ENCODE measurements at places on chromosomes 1 and 21.

- no peak for DNase-seq
Observed at GRCh38 chr1:3019516-3020051, 1.7 kb upstream of the ACTRT2 start.

- no peak for DNase-seq
Observed at GRCh38 chr1:36531833-36532232, 49.1 kb upstream of the CSF3R start.

GRCh38 chr1:14835725-14836124 lies 237.2 kb downstream of the KAZN start:
- no peak for DNase-seq

- peak; percentile 67 for DNase-seq
Observed at GRCh38 chr1:69737527-69738185, 169.9 kb downstream of the LRRC7 start.

GRCh38 chr1:91821126-91821868 lies 64.7 kb downstream of the TGFBR3 start:
- no peak for DNase-seq

DNA sequence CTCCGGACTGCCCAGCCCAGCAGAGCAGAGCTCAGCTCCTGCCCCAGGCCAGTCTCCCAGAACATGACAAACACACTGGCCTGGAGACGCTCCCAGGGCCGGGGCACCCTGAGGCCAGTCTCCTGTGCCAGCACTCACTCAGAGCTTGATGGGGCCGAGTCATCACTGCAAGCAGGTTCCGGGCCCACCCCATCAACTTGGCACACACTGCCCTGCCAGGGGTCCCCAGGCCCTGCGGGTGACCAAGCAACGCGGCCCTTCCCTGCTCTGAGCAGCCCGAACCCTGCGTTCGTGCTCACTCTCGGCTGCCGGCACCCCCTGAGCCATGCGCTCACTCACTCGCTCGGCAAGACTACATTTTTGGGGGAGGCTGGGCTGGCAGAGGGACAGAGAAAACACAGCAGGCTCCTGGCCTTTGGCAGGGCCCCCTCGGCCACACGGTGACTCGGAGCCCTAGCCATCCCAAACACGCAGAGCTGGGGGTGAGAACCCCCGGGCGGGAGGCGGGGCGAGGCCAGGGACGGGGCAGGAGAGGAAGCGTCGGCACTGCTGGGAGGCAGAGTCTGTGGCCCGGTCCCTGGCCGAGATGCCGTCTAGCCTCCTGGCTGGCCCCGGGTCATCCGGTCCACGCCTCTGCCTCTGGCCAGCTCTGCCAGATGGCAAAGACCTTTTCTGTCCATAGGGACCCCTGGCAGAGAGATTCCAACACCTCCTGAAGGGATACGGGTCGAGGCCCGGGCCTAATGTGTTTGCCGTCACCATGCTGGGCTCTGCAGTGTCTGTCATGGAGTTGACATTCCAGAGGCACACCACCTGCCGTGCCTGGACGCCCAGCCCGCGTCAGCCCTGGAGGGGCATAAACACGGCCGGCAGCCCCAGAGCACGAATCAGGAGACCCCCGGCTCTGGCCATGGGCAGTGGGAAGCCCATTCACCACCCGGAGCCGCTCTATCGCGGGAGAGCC lies 68.0 kb downstream of the MEGF6 start:
- DNase-seq: peak; percentile 62

- DNase-seq: peak; percentile 55
Observed at GRCh38 chr21:16046656-16047330, 317.0 kb downstream of the USP25 start.

DNA sequence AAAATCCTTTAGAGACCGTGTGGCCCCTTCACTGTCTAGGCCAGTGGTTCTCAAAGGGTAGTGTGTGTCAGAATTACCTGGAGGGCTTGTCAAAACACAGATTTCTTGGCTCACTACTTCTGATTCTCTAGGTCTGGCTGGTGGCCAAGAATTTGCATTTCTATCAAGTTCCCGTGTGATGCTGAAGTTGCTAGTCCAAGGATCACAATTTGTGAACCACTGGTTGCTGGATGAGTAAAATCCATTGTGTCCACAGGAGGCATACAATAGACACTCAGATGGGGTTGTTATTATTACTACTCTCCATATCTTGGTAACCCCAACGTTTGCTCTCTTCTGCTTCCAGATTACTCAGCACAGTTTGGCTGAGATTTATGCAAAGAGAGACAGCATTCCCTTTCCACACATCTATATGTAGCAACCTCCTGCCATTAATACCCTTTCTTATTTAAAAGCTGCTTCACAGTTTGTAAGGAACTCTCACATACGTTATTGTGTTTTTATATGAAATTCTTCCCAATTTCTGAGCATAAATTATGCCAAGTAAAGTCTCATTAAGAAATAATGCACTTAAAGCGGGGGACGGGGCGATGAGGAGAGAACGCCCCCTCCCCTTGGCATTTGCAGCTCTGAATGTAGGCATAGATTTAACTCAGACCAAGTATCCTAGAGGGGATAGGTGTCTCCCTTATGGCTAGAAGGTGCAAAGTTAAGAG lies 720 bp upstream of the TMCC2 start:
- peak; percentile 44 for DNase-seq

DNA sequence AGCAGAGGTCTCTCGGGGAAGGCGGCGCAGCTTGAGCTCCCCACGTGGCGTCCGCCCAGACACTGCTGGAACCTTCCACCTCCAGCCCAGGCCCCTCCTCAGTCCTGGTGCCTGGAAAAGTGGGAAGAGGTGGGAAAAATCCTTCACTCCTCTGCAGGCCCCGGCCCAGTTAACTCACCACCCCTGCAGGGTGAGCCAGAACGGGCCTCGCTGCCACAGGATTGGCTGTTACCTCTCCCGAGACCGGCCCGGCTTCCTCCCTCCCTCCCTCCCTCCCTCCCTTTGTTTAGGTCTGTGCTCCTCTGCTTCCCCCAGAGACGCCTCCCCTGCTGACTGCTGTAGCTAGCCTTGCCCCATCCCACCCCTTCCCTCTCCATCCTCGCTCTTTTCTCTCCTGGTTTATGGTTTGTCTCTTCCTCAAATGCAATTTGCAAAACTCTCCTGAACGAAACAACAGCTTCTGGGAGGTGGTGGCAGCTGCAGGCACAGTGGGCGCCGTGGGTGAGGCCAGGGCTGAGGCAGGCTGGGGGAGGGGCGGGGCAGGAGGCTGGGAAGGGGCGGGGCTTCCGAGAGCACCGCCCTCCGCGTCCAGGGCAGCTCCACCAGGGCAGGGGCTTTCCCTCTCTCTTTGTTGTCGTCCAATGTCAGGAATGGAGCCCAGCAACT lies 6.5 kb downstream of the CAPN9 start:
- DNase-seq: no peak

DNA sequence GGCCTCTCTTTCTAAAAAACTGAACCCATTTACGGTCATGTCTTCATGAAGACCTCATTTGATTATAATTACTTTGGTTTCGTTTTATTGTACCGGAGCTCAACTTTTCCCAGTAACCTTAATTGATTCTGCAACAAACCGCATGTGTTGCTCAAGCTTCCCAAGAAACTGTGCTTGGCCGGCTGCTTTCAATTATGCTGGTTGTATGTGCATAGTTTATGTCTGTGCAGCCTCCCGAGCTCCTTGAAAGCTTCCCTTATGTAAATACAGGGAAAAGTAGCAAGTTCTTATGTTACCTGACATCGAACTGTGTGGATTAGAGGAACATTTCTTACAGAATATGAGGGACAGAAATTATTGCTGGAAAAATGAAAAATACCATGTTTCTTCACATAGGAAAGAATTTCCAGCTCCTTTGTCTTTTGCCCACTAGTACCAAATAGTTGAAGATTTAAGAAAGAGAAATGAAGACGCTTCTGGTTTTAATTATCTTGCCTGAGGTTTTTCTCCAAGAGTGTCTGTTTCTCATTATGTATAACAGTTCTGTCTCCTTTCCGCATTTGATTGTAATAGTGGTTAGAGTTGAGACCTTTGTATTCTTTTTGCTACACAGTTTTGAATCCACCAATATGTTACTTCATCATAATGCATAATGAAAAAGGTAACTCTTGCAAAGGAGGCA lies 2.1 kb downstream of the VCAM1 start:
- DNase-seq: peak; percentile 78

GRCh38 chr1:105137543-105138457 lies 1388.1 kb downstream of the AMY1C start:
- no peak for DNase-seq

- DNase-seq: no peak
Observed at GRCh38 chr21:35438643-35439404, 389.7 kb upstream of the RUNX1 start.

GRCh38 chr1:12556368-12556930 lies 61.6 kb downstream of the DHRS3 start:
- DNase-seq: peak; percentile 83

- DNase-seq: no peak
Observed at GRCh38 chr1:22123071-22123390, 19.9 kb downstream of the WNT4 start.

GRCh38 chr1:225644666-225645065 lies 8.3 kb downstream of the ENAH start:
- DNase-seq: no peak

DNA sequence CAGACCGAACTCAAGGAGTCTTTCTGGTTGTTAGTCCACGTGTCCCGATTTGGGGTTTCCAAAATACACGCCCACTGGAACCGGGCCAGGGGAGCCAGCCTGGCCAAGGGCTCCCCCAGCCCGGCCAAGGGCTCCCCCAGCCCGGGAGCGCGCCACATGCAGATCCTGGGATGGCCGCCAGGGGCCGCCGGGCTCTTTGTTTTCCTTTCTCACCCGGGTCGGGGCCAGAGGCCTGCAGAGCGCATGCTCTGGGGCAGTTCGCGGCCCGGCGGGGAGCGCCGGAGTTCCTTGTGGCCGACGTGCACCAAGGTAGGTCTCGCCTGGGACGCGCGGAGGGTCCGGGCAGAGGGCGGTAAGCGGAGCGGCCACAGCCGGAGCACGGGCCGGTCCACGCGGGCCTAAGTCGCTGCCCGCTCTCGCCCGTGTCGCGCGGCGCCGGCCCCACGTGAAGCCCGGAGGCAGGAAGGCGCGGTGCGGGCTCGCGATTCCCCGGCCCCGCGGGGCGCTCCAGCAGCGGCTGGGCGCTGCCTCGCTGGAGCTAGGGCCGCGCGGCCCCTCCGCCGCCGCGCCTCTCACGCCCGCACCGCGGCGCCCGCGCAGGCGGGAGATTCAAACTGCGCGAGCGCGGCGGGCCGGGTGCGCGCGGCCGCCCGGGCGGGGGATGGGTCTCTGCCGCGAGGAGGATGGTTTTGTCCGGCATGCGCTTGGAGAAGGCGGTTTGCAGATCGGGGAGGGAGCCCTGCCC lies 12.3 kb downstream of the RCC1 start:
- DNase-seq: peak; percentile 86

DNA sequence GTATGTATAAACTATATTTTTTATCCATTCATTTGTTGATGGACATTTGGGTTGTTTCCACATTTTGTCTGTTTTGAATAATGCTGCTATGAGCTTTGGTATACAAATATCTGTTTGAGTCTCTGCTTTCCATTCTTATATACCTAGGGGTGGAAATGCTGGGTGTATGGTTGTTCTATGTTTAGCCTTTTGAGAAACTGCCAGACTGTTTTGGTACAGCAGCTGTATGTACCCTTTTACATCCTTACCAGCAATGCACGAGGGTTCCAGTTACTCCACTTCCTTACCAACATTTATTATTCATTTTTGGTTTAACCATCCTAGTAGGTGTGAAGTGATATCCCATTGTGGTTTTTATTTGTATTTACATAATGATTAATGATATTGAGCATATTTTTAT lies 13.9 kb downstream of the RASAL2 start:
- no peak for DNase-seq

DNA sequence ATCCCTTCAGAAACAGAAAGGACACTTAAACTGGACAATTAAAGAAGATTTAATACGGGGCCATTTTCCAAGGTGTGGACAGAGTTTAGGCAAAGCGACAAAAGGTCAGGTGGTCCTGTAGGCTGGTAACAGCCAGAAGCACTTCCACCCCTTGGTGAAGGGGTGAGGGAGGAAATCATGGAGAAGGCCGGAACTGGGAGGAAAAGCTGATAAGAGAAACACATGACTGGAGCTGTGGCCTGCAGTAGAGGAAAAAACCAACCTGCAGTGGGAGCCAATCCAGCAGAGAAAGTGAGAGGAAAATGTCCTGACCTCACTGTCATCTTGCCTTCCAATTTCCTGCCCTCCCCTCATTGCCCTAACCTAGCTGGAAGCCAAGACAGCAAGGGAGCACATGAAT lies 249.8 kb downstream of the LMO4 start:
- DNase-seq: no peak

DNA sequence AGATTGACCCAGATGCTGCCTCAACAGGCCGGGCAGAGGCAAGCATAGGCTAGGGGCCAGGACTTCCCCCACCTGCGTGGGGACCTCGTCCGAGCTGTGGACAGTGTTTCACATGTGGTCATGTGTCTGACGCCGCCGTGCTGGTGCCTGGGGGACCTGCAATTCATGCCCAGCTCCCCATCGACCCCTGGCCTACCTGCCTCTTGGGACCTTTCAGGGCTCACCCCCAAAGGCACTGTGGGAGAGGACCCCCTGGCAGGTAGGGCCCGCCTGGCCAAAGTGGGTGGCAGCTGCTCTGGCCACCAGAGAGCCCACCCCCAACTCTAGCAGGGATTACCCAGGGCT lies 4.4 kb downstream of the TMEM201 start:
- no peak for DNase-seq

DNA sequence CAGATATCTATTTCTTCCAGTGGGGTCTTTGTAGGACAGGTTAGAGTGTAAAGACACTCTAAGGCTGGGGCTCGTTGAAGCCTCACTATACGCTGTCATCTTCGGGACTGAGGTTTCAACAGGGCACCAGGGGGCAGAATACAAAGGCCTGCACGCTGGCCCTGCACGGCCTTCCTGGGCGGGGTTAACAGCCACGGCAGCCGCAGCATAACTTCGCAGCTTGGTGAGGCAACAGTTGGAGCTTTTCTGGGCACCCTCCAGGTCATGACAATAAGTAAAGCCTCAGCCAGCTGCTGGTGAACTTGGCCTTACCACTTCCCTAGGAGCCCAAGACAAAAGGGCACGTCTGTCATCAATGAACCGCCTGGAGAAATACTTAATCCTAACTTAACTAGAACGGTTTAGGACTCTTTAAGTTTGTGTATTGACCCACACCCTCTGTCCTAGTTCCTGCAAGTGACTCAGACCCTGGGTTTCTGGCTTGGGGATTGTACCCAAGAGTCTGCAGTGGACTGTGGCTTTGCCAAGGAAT lies 2.3 kb upstream of the RUNX1 start:
- DNase-seq: peak; percentile 99

DNA sequence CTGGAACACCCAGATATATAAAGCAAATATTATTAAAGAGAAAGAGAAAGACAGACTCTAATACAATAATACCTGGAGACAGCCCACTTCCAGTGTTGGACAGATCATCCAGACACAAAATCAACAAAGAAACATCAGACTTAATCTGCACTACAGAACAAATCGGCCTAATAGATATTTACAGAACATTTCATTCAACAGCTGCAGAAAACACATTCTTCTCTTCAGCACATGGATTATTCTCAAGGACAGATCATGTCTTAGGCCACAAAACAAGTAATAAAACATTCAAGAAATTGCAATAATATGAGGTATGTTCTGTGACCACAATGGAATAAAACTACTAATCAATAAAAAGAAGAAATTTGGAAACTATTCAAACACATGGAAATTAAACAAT lies 398.3 kb upstream of the DUSP10 start:
- DNase-seq: peak; percentile 55

All from LHCN-M2 (cell line).